ENCODE measurements at places on chromosomes 3 and 15.

- DNase-seq, result no peak
Measured at GRCh38 chr3:33004961-33005360, 53.5 kb downstream of the CCR4 start.

- no peak for DNase-seq
Measured at GRCh38 chr3:190401963-190402362, 14.0 kb downstream of the CLDN16 start.

GRCh38 chr3:46671541-46672348 lies 21.7 kb downstream of the ALS2CL start:
- peak; percentile 60 for DNase-seq

DNA sequence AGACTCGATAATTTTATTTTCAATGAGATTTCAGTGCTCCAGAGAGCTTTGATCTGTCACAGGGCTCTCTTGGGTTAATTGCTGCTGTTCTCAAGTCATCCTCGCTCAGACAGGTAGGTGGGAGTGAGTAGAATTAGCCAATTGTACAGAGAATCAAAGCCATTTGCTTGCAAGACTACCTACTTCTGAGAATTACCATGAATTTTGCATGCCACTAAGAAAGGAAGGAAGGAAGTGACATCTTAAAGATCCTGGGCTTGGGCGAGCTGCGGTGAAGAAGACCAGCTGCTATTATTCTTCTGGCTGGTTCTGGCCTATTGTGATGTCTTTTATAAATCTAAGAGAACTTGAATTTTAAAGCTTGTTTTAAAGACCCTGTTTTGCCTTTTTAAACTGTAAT lies 154.1 kb upstream of the LPP start:
- DNase-seq, result no peak

DNA sequence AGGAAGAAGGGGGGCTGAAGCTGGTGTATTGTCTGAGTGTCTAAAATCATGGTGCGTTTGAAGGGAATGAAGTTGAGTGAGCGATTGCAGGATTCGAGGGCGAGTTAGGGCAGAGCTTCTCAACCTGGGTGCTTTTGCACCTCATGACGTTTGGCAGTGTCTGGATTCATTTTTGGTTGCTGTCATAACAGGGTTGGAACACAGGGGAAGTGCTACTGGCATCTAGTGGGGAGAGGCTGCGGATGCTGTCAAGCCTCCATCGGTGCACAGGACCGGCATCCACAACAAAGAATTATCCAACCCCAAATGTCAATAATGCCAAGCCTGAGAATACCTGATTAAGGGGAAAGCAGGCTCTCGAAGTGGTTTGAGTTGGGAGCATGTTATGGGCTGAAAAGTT lies 120.0 kb downstream of the SLCO3A1 start:
- DNase-seq, result no peak
